ENCODE measurements at places on chromosomes 4 and X. TPM values are rescaled to one million over a fixed set of nuclear protein-coding genes. Genes with fewer than 3 reads are reported as not detected.

GRCh38 chr4:78889955-78890354 lies 49.3 kb downstream of the PAQR3 start:
- DNase-seq, result no peak

GRCh38 chr4:23085249-23085568 lies 392.5 kb downstream of the GBA3 start:
- DNase-seq, result no peak

- no peak for DNase-seq
Measured at GRCh38 chr4:26889356-26889755, 28.7 kb downstream of the STIM2 start.

Gene GPR78
- 3.1 TPM for total RNA-seq

DNA sequence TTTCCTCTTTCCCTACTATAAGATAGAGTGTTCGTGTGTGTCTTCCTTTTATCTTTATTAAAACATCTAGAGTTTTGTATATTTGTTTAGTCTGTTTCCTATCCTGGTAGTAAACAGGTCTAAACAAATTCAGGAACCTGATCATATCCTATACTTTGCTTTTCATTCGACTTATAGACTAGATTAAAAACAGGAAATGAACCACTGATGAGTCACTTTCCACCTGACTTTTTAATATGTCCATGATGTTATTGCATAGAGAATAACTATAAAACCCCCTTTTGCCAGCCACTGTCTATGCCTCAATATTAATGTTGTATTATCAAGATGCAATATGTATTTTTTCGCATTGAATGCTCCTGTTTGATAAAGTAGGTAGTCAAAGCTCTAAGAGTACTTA lies 1794.0 kb downstream of the STIM2 start:
- no peak for DNase-seq

GRCh38 chr4:125041372-125041930 lies 273.3 kb upstream of the FAT4 start:
- no peak for DNase-seq

DNA sequence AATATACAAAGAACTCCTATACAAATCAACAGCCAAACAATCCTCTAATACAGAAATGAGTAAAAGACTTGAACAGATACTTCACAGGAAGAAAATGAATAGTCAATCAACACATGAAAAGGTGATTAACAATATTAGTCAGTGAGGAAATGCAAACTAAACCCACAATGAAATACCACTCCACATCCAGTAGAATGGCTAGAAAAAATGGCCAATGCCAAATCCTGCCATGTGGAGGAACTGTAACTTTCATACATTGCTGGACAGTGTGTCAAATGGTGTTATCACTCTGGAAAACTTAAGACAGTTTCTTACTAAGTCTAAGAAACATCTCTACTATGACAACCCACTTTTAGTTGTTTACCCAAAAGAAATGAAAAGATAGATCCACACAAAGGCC lies 59.5 kb downstream of the NSG1 start:
- DNase-seq, result no peak

GRCh38 chrX:41119803-41120202 lies 34.6 kb downstream of the USP9X start:
- DNase-seq, result no peak

Gene DMP1
- total RNA-seq, result not detected

DNA sequence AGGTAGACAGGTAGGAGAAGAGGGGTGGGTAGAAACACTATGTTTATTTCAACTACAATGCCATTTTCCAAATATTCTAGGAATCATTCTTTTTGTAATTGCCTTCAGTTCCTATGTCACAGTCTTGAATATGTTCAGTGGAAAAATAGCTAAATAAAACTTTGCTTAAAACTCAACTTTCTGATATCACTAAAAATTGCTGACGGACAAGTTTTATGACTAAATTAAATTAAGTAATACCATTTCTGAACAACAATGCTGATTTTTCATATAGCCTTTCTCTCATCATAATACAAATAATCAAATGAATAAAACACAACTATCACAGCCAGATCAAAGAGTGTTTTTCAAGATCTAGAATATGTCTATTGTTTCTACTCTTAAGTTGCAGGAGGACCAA lies 53.1 kb downstream of the TEC start:
- no peak for DNase-seq

Gene TCEAL6
- not detected for total RNA-seq

DNA sequence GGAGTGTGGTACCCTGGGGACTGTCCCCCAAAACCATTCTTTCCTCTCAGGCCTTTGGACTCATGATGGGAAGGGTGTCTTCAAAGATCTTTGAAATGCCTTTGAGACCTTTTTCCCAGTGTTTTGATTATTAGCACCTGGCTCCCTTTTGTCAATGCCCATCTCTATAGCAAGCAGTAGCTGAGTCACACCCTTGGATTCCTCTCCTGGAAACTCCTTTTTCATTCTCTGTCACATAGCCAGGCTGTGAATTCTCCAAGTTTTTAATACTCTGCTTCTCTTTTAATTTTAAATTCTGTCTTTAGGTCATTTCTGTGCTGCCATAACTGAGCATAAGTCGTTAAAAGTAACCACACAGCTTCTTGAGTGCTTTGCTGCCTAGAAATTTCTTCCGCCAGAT lies 29.7 kb downstream of the IL21 start:
- no peak for DNase-seq

Gene RBM3
- total RNA-seq, result 259 TPM

Gene MAGEC1
- not detected for total RNA-seq

Data from H9 (cell line).